Foreskin keratinocyte (primary cell): ENCODE measurements at places on chromosomes 5 and 9. TPM values are rescaled to one million over a fixed set of nuclear protein-coding genes. Genes with fewer than 3 reads are reported as not detected.

DNA sequence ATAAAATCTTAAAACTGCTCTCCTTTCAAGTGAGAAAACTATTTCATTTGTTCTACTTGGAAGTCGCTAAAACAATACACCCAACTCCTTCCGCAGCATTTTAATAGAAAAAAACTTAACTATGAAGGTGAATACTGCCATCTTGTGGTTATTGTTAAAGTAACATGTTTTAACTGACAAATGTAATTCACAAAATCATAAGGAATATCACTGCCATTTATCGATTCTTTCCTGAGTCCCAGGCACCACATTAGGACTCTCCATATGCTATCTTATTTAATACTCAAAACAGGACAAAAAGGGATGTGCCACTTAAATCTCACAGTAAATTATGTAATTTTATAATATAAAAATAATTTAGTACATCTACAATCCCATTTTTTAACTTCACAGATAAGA, 130.5 kb upstream of the ITGA1 start:
- DNase-seq = peak; percentile 5

Gene CER1
- not detected in 2 replicates for total RNA-seq

- peak; percentile 49 for DNase-seq
Measured at GRCh38 chr9:131237931-131238401, 38.3 kb downstream of the FAM78A start.

- DNase-seq = peak; percentile 63
Measured at GRCh38 chr5:132008163-132008473, 3.3 kb downstream of the ACSL6 start.

GRCh38 chr5:159230657-159231056, 21.3 kb upstream of the RNF145 start:
- no peak for DNase-seq

GRCh38 chr5:121968910-121969607, 7.3 kb downstream of the SRFBP1 start:
- peak; percentile 92 for DNase-seq

DNA sequence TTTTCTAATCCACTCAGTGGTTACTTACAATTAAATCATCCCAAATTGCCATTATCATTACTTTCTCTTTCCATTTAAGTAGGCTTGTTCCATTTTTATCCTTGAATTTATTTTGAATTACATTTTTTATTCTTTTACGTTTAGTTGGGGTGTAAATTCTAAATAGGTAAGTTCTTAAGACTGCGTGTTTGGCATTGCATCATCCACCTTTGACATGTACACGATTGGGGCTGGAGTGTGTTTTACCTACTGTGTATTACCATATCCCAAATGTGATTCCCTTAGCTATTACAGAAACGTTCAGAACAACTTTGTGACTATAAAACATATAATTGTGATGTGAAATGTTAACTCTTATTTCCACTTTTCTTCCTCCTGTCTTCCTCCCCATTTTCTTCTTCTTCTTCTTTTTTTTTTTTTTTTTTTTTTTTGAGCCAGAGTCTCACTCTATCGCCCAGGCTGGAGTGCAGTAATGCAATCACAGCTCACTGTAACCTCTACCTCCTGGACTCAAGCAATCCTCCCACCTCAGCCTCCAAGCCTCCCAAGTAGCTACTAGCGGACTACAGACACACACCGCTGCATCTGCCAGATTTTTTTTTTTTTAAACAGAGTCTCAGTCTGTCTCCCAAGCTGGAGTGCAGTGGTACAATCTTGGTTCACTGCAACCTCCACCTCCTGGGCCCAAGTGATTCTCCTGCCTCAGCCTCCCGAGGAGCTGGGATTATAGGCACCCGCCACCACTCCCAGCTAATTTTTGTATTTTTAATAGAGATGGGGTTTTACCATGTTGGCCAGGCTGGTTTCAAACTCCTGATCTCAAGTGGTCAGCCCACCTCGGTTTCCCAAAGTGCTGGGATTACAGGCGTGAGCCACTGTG, 16.7 kb downstream of the MARVELD2 start:
- no peak for DNase-seq

Gene TSTD2
- 11.1 and 11.7 TPM in 2 replicates for total RNA-seq

Gene SLC46A2
- not detected in 2 replicates for total RNA-seq

- DNase-seq = no peak
Measured at GRCh38 chr5:67935908-67936566, 279.5 kb upstream of the PIK3R1 start.

DNA sequence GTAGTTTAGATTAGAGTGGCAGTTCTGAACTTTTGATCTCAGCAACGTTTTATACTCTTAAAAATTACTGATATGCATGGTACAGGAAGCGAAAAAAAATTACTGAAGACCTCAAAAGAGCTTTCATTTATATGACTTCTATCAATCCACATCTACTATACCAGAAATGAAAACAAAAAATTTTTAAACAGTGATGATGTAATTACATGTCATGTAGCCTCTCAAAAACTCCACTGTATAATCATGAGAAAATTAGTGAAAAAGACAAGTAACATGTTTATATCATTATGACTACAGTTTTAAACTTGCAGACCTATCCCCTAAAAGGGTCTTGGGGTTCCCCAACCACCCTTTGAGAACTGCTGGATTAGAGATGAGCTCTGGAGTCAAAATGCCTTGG, 9.3 kb downstream of the DNAJC18 start:
- DNase-seq = no peak

Gene CLIC3
- 0.95 and 1.7 TPM in 2 replicates for total RNA-seq

GRCh38 chr5:133712562-133712961, 100.2 kb upstream of the FSTL4 start:
- no peak for DNase-seq

DNA sequence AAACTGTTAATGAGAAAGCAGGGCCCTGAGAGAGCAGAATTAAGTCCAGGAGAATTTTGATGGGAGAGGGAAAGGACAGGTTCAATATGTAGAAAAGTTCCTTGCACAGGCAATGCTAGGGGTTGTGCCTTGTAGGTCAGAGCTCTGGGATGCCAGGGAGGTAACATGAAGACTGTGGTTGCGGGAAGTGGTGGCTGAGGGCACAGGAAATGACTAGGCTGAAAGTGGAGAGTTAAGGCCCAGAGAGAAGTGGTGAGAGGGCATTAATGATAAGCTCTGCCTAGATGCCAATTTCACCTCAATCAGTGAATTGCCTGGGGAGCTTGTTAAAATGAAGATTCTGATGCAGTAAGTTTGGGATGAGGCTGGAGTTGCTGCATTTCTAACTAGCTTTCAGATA, 31.5 kb upstream of the PPP3R2 start:
- DNase-seq = no peak

Gene PRDM9
- total RNA-seq = not detected in 2 replicates

- DNase-seq = no peak
Measured at GRCh38 chr9:127664678-127665507, 41.9 kb upstream of the CFAP157 start.

DNA sequence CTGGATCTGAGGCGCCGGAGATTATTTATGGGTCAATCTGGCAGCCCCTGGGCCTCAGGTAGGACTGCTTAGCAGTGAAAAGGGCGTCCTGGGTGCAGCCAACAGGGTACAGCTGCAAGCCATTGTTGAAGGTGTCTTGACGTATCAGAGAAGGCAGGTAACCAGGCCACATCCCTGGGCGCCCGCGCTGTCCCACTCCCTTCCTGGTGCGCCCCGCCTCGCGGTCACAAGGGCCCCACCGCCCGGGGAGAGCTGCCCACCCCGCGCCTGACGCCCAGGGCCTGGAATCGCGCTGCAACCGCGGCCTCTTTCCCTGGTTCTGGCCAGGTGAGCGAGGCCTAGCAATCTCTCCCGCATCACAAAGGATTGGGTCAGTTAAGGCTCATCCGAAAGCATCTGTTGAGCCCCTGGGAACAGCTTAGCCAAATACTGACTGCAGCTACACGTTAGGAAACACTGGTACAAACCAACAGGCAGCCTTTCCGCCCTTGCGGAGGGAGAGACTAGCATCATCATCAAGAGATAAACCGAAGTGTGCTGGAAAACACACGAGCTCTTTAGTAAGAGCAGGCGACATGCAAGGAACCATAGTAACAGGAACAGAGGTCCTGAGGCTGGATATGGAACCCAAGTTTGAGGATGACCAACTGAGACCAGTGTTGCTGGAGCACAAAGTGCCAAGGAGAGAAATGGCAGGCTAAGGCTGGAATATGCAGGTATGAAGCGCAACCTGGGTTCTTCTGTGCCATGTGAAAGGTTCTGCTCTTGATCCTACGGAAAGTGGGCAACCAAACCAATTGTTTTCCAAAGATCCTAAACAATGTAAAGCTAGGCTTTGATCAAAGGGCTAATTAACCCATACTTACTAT, 3.6 kb downstream of the RPS23 start:
- DNase-seq = no peak

DNA sequence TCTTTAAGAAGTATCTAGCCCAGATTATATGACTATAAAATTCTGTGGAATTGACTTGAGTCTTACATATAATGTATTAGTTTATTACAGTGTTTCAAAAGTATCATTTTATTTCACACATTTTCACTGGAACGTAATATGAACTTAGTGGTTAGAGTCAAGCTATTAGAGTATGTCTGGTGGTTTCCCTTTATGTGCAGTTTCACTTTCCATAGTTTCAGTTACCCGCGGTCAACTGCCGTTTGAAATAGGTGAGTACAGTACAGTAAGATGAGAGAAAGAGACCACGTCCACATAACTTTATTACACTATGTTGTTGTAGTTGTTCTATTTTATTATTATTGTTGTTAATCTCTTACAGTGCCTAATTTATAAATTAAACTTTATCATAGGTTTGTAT, 50.5 kb downstream of the COMMD10 start:
- no peak for DNase-seq

GRCh38 chr9:806285-807156, 35.0 kb upstream of the DMRT1 start:
- DNase-seq = peak; percentile 26

GRCh38 chr9:127909839-127910273, 7.0 kb downstream of the ST6GALNAC4 start:
- DNase-seq = no peak

- DNase-seq = peak; percentile 88
Measured at GRCh38 chr5:76303921-76304320, 99.2 kb upstream of the IQGAP2 start.

- DNase-seq = no peak
Measured at GRCh38 chr5:27406020-27406419, 367.6 kb upstream of the CDH9 start.

DNA sequence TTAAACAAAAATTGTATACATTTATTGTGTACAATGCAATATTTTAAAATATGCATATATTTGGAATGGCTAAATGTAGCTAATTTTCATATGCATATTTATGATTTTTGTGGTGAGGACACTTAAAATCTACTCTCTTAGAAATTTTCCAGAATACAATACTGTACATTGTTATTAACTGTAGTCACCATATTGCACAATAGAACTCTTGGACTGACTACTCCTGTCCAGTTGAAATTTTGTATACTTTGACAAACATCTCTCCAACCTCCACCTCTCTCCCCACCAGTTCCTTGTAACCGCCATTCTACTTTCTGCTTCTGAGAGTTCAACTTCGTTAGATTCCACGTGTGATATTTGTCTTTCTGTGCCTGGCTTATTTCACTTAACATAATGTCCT, 49.2 kb upstream of the TAF11L2 start:
- no peak for DNase-seq

Gene POU5F2
- total RNA-seq = 0.07 and 0.14 TPM in 2 replicates

GRCh38 chr5:93462916-93463315, 118.1 kb downstream of the NR2F1-AS1 start:
- no peak for DNase-seq

GRCh38 chr9:110745676-110746075, 77.1 kb downstream of the MUSK start:
- no peak for DNase-seq

GRCh38 chr5:73435759-73436534, 12.6 kb downstream of the FOXD1 start:
- no peak for DNase-seq

DNA sequence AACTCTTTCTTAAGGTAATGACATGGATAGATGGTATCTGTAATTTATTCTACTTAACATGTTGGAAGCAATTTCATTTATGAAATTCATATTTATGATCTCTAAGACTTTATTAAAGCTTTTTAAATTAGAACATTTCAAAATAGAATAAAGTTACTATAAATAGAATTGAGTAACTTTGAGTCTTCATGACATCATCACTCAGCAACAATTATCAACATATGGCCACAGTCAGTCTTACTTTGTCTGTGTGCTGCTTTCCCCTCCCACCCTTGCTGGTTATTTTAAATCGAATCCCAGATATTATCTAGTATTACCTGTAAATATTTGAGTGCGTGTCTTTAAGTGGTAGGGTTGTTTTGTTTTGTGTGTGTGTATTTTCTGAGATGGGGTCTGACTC, 65.2 kb downstream of the IPO11 start:
- peak; percentile 18 for DNase-seq

Gene GABRB2
- not detected in 2 replicates for total RNA-seq

Gene UGT3A2
- 0.27 and 0.28 TPM in 2 replicates for total RNA-seq

GRCh38 chr5:28823231-28823630, 1784.8 kb upstream of the CDH9 start:
- no peak for DNase-seq

- DNase-seq = no peak
Measured at GRCh38 chr5:22779499-22779898, 73.6 kb downstream of the CDH12 start.

GRCh38 chr9:37209431-37210386, 89.3 kb downstream of the ZCCHC7 start:
- DNase-seq = no peak

DNA sequence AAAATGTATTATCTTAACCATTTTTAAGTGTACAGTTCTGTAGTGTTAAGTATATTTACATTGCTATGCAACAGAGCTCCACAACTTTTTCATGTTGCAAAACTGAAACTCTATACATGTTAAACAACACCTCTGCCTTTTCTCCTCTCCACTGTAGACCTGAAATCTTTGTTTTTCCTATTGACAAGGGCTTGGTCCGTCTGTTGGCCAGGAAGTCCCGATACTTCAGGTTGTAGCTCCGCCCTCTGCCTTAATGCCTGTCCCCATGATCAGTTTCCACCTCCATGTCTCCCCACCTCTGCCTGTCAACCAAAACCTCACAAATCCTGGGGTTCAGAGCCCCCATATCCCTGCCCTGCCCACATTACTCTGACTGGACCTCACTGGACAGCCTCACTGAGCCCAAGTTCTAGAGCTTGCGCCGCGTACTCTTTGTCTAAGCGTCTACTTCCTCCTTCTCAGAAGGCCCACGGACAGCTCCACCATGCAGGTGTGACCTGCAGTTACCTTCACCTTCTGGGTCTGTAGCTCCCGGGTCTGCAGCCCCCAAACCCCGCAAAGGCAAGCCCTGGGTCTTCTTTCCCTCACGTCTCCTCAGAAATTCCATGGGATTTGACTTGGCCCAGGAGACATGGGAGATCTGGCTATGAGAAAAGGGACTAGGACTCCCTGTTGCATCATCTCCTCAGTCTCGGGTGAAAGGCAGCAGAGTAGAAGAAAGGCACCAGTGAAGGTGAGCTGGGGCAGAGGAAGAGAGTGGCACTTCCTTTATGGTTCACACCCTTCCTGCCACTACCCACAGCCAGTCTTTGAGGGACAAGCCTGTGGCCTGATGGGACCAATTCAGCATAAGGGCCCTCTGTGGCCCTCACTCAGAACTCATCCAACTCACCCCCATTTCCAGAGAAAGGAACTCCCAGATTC, 8.0 kb downstream of the GLIPR2 start:
- no peak for DNase-seq

Gene SARDH
- not detected in 2 replicates for total RNA-seq

Gene FOXD4L6
- total RNA-seq = not detected in 2 replicates

- DNase-seq = no peak
Measured at GRCh38 chr9:34392511-34392910, 15.8 kb upstream of the MYORG start.

Gene C9orf153
- 0.28 TPM in 1 of 2 replicates, not detected in the other for total RNA-seq

Gene MARCHF3
- 0.42 and 0.61 TPM in 2 replicates for total RNA-seq

GRCh38 chr9:128068386-128069205, 564 bp downstream of the SLC25A25 start:
- no peak for DNase-seq

- DNase-seq = no peak
Measured at GRCh38 chr5:160547061-160547460, 125.4 kb downstream of the PTTG1 start.
